Lower lobe of right lung (tissue), 2 donors: ENCODE measurements at places on chromosomes 3 and 15. TPM values are rescaled to one million over a fixed set of nuclear protein-coding genes. Genes with fewer than 3 reads are reported as not detected.

GRCh38 chr3:126665959-126666657 is 11.2 kb upstream of the TXNRD3 start:
- DNase-seq, result no peak

GRCh38 chr15:91021516-91022074 is 799 bp downstream of the VPS33B start:
- DNase-seq, result no peak

- DNase-seq, result no peak
Observed at GRCh38 chr3:17030438-17030837, 145.7 kb downstream of the PLCL2 start.

GRCh38 chr3:128366136-128366535 is 100.6 kb downstream of the DNAJB8 start:
- no peak for DNase-seq

- DNase-seq, result no peak
Observed at GRCh38 chr15:81633889-81634288, 259.9 kb upstream of the TMC3 start.

DNA sequence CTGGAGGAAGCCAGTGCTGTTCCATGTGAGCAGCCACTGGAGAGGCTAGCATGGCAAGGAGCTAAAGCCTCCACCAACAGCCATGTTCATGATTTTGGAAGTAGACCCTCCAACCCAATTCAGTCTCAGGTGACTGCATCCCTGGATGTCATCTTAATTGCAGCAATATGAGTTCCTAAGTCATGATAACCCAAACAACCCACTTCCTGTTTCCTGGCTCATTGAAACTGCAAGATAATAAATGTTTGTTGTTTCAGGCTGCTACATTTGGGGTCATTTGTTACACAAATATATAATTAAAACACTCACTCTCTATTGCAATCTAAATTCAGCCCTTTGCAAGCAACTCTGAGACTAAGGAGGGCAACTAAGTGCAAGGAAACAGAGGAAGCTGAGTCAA is 62.4 kb upstream of the SLC24A5 start:
- DNase-seq, result no peak

- DNase-seq, result no peak
Observed at GRCh38 chr3:63896332-63897030, 15.7 kb downstream of the SCAANT1 start.

DNA sequence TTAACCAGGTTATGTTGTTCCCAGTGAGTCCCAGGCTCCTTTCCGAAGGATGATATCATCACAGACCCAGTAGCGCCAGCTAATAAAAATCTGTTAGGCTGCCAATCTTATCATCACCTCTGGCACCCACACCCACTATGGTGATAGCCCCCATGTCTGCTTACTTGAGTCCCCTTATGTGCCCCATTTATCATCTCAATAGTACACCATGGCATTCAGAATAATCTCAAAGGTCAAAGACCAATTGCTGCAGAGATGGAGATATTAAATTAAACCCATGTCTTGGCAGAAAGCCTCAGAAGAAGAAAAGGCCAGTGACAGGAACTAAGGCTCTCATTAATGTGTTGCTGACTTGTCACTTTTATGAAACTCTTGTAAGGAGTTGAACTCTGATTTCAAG is 32.8 kb downstream of the CPNE4 start:
- no peak for DNase-seq

- DNase-seq, result no peak
Observed at GRCh38 chr3:53833700-53834099, 12.5 kb downstream of the CHDH start.

- no peak for DNase-seq
Observed at GRCh38 chr3:130748467-130748861, 1.8 kb upstream of the PIK3R4 start.

DNA sequence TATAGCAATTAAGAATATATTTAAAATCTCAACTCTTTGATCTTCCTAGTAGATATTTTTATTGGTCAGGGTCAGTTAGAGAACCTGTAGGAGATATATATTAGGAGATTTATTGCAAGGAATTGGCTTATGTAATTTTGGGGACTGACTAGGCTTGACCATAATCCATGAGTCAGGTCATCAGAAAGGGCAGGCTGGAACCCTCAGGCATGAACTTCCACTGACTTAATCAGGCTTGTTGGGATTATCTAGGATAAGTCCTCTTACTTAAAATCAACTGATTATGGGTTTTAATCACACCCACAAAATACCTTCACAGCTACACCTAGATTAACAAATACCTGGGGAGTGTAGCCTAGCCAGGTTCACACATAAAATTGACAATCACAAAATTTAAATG is 156.1 kb downstream of the MYRIP start:
- no peak for DNase-seq

- no peak for DNase-seq
Observed at GRCh38 chr3:33165372-33165771, 51.6 kb downstream of the CRTAP start.

- no peak for DNase-seq
Observed at GRCh38 chr3:48024401-48024800, 8.2 kb upstream of the MAP4 start.

The PLA2G4F gene
- 99.0 TPM for total RNA-seq

The CATSPER2 gene
- 2.7 TPM for total RNA-seq

The XYLB gene
- total RNA-seq, result 2.7 TPM

The SPG11 gene
- 99.7 TPM for total RNA-seq

The TRAT1 gene
- 1.3 TPM for total RNA-seq

The CCDC54 gene
- not detected for total RNA-seq

The GOLGA8Q gene
- total RNA-seq, result not detected

The HGD gene
- 1.7 TPM for total RNA-seq
